Activated T-helper 17 cell treated with anti-CD3 and anti-CD28 coated beads, Interleukin-2, amount 50 U/mL, for 72 hours (primary cell): ENCODE measurements at places on chromosomes 5 and 9. TPM values are rescaled to one million over a fixed set of nuclear protein-coding genes. Genes with fewer than 3 reads are reported as not detected.

- ATAC-seq: no peak
Measured at GRCh38 chr5:111626473-111627148, 114.3 kb upstream of the STARD4 start.

Gene LCN12
- 2.4 TPM for total RNA-seq

- ATAC-seq: peak; percentile 94
Measured at GRCh38 chr5:141326088-141326854, 4.0 kb upstream of the PCDHGA1 start.

DNA sequence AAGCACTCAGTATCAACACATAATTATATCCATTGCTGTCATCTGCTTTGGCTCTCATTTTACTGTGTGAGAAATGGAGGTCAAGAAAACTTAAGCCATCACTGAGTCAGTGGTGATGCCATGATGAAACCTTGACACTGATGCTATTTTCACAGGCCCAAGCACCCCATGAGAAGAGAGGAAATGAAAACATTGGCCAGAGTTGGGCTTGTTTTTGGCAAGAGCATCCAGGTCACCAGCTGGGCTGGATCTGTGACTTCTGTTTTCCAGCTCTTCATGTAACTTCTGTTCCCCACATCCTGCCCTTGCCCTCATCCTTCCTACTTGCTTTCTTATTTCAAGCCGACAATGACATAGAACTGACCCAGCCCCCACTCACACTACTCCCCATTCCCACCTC, 10.0 kb downstream of the LCP2 start:
- ATAC-seq: peak; percentile 76

Gene TNFAIP8
- 129 TPM for total RNA-seq

GRCh38 chr9:137968235-137968634, 90.7 kb downstream of the CACNA1B start:
- no peak for ATAC-seq

Gene CATSPER3
- 0.50 TPM for total RNA-seq

- ATAC-seq: peak; percentile 91
Measured at GRCh38 chr5:123448017-123448617, 24.9 kb upstream of the CEP120 start.

- ATAC-seq: no peak
Measured at GRCh38 chr9:36488389-36488756, 84.3 kb upstream of the MELK start.

Gene NRARP
- 0.86 TPM for total RNA-seq

DNA sequence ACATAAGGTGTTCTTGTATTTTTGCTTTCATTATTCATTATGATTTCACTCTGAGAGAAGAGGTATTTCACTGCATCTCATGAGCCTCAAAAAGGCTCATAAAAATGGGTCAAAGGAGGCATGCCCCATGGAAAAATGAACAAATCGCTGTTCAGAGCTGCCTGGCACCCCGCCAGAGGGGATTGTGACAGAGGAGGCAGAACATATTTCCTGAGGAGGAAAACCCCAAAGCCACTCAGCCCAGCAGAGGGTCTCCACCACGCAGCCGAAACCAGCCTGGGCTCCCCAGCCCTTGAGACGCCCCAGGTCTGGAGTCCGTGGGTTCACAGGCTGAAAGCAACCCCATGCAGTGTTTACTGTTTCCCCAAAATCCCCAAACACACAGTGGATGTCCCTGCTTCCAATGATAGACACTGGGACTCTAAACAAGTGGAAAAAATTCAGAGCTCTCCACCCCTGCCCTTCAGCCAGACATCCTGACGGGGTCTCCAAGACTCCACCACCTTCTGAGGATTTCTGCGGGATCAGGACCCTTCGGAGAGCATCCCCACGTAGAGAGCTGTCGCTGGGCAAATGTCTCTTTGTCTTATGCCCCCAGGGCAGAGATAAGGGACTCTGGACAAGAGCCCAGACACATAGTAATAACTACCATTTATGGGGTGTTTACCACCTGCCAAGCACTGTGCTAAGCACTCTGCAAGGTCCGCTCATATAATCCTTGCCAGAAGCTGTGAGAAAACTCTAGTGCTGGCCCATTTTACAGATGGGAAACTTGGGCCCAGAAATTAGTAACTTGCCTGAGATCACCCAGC, 122.3 kb downstream of the PAX5 start:
- no peak for ATAC-seq

- no peak for ATAC-seq
Measured at GRCh38 chr5:83475391-83475863, 3.9 kb downstream of the VCAN start.

GRCh38 chr5:71483355-71483754, 27.9 kb downstream of the BDP1 start:
- no peak for ATAC-seq

Gene PKD2L2
- not detected for total RNA-seq

- peak; percentile 80 for ATAC-seq
Measured at GRCh38 chr9:38068701-38069628, at the start of gene SHB. TSS of gene SHB (minus strand) at chr9:38069227. CDS start at chr9:38068645, 582 bp downstream.

DNA sequence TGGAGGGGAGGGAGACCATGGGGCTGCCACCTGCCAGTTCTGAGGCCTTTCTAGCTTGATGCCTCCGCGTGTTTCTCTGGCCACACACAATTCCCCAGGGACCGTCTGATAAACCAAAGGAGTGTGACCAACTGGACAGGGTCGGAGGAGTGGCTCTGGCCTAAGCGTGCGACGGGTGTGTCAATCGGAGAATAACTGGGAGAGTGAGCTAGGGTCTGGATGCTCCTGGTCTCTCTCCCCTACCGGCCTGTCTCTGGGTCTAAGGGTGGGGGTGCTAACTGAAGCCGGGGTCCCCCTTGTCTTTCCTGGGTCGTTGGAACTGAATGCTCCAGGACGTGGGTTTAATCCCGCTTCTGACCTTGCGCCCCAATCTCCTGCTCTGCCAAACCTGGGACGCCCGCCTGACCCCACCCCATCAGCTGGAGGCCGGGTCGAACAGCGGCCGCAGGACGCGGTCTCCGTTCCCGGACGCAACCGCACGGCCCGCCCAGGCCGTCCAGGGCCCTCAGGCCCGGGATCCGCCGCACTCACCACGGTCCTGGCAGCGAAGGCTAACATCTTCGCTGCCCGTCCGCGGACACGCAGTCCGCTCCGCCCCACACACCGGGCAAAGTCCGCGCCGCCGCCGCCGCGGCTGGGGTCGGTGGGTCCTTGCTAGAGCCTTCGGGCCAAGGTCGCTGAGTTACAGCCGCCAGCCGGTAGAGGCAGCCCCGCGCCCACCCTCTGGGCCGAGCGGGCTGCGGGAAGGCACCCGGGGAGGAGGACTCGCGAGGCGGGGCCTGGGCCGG, 447 bp downstream of the CRAT start:
- no peak for ATAC-seq

- ATAC-seq: no peak
Measured at GRCh38 chr5:97229196-97229595, 46.1 kb upstream of the RIOK2 start.

DNA sequence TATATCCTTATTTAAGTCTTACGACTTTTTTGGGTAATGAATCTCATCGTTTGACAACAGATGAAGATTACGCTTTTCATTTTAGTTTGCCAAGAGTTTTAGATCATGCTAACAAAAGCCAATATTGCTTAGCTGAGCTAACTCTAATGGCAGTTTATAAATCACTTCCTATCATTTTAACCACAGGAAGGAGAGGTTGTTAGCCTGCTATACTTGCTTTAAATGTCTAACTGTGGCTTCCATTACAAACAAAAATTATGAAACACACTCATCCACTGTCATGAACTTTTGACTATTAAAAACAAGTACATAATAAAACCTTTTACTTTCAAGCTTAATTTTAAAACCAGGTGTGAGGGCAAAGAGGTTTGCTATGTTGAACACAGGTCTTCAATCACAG, 53.7 kb upstream of the ANKH start:
- ATAC-seq: peak; percentile 27

GRCh38 chr5:64145216-64145895, 20.3 kb upstream of the RNF180 start:
- no peak for ATAC-seq

DNA sequence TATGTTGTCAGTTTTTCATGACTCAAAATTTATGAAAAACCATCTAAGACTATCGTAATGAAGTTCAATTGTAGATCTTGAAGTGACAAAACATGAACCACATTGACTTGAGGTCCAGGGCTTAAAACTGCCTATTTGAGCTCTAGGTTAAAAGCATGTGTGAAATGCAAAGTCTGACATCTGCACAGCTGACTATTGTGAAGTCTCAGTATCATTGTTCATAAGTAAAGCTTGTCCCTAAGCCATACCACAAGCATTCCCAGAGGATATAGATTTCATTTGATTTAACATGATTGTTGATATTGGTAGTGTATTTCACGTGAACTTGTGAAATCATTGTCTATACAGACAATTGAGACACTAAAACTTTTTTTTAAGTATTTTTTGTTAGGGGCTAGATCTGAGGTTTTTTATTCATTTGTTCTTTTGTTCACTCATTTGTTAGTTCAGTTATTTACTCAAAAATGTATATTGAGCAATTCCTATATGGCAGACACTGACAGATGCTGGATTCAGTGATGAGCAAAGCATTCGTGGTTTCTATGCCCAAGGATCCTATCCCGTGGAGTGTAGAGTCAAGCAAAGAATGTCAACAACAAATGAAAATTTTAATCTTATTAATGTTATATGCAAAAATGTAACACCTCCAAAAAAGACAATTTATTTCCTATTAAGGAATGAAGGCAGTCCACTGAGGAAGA, 485.2 kb downstream of the RAB3C start:
- ATAC-seq: no peak

Gene RNF183
- 10.9 TPM for total RNA-seq

Gene GABRB2
- not detected for total RNA-seq
